ENCODE measurements at places on chromosomes 3 and 15.

GRCh38 chr3:111812701-111813100 lies 46.4 kb upstream of the PHLDB2 start:
- no peak for DNase-seq

DNA sequence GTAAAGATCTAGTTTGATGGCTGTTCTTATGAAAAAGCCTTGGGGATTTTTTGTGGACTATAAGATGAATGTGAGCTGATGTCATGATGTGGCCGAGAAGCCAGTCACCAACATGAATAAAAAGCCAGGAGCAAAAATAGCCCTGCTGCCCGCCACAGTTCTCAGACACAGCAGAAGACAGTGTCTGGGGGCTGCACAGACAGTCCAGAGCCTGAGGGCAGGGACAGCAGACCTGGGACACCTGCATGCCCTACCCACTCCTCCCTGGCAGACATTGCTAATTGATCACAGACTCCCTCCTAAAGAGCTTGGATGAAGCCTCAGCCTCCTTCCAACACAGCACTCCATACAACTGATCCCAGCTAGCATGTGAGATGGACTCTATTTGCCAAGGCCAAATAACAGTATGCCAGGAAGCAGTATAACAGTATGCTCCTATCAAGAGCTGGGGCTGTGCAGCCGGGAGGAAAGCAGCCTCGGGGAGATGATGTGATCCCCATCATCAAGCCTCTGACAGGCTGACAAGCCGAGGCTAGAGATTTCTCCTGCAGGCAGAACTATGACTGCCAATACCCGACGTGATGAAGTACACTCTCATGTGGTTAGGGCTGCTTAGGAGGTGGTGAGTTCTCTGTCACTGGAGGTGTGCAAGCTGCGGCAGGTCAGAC lies 105.4 kb upstream of the RPL32 start:
- no peak for DNase-seq

DNA sequence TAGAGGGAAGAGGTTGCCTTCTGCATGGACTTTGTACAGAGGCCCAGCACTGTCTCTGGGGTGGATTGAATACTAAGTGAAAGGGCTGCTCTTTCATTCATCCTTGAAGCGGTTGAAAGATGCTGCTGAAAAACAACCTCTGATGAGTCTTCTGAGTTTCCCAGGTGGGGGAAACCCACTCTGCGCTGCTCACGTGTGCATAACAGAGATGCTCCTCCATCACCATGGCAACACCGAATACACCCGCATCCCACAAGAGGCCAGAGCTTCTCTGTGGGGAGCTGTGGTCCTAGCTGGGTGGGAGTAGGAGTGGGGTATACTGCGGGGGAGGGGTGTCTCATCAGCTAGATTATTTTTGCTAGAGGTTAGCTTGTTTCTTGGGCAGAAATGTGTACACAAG lies 6.1 kb upstream of the SYN2 start:
- no peak for DNase-seq

DNA sequence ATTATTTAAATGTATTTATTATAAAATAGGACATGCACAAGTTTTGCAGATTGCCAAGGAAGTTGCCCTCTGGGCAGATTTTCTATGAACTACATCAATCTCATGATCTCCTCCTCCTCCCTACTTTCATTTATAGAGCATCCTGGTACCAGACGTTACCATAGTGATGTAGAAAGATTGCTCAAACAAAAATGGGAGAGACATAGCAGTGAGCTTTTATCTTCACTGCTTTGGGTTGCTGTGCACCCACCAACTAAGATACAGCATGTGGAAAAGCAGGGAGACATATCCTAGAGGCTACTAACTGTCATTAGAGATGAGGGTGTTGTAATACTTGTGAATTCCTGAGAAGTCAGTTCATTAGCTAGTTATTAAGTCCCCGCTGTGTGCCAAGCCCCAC lies 137.5 kb upstream of the BFSP2 start:
- DNase-seq, result no peak

DNA sequence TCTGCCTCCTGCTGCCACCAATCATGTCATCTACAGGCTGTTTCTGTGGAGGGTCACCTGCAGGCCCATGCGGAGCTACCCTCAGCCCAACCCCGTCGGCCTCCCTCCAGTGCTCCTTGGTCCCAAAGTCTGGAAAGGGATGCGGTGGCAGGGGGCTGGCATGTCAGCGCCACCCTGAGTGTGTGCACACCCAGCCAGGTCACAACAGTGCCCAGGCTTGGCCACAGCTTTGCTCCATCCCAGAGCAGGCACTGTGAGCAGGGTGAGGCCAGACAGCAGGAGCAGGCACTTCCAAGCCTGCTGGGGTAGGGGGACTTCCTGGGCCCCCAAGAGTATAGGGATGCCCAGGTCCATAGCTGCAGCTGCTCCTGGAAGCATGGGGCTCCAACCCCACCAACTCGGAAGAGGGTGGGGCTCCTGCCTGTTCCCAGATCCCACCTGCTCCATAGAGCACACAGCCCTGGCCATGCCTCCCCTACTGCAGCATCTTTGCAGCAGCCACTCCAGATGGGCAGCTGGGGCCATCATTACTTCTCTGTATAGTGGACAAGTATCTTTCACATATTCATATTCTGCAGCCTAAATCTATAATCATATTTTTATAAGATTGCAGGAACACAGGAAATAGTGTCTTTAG lies 109.3 kb downstream of the CBLB start:
- DNase-seq, result no peak

DNA sequence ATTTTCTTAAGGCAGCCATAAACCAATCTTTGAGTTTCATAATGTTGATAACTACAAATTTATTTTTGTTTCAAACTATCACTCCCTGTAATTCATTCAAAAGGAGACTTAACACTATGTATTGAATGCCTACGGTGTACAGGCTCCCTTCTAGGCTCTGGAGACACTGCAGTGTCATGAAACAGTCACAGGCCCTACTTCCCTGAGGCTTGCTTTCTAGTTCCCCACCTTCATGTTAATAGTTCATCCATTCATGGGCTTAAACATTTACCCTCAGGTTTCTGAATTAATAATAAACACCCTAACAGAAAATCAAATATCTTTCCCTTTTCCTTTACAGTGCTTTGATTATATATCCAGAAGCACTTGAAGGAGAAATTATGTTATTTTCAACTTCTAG lies 168.7 kb downstream of the CHL1 start:
- no peak for DNase-seq

DNA sequence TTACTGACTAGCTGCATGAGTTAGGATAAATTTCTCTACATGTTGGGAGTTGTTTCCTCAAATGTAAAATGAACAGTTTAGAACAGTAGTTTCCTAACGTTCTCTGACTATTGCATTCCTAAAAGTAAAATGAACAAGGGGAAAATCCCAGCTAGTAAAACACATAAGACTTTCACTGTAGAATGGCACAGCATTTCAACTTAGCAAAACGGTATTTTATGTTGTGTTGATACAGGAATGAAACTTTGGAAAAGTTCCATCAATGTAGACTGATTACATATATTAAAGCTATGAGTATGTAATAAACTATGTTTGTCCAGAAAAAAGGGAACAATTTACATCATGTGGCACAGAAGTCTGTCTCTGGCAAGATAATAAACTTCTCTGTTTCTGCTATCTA lies 297.4 kb upstream of the EPHA3 start:
- DNase-seq, result no peak

DNA sequence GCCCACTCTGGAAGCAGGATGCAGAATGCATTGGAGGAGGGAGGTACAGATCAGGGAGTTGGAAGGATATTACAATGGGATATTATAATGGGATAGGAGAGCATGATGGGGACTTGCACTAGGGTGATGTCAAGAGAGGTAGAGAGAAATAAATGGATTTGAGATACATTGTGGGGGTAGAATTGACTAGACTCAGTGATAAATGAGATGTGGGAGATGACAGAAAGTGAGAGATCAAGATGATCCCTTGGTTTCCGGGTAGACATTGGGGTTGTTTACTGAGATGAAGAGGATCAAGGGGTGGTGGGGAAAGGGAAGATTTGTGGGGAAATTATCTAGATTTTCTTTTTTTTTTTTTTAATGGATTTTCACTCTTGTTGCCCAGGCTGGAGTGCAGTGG lies 42.7 kb downstream of the BFSP2 start:
- DNase-seq, result no peak

DNA sequence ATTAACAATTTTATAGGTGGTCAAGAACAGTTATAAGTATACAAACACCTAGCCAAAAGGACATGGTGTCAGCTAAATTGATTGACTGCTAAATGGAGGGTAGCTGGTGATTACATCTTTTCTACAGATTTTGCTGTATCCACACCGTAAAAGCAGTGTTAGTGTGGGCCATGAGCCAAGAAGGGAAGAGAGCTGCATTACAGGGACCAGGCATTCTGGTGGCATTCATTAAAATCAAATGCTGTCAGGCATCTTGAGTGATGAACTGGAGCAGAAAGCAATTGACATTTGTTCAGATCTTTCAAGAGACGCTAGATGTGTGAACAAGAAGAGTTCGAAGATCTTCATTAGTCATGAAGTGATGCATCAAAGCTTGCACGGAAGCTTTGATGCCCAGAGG lies 177.9 kb downstream of the ARPP21 start:
- no peak for DNase-seq

DNA sequence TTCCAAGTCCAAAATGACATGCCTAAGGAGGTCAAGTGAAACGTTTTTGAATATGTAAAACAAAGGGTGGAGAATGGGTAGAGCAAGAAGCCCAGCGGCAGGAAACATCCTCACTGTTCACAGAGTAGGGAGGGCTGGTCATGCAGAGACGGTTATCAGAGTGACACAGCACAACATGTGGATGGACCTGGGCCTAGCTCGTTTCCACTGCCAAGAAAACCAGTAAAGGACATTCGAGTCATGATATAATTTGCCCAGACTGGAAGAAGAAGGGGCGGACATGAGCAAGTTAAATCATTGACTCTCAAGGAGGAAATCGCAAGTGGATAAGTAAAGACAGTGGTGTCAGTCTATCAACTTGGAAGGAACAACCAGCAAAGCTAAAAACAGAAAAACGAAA lies 89.3 kb downstream of the LRIG1 start:
- no peak for DNase-seq

GRCh38 chr3:168620854-168621253 lies 525.1 kb upstream of the GOLIM4 start:
- DNase-seq, result no peak

- DNase-seq, result no peak
Measured at GRCh38 chr3:119148493-119149180, 2.7 kb downstream of the TEX55 start.
